ENCODE measurements at places on chromosomes 16 and 17.

DNA sequence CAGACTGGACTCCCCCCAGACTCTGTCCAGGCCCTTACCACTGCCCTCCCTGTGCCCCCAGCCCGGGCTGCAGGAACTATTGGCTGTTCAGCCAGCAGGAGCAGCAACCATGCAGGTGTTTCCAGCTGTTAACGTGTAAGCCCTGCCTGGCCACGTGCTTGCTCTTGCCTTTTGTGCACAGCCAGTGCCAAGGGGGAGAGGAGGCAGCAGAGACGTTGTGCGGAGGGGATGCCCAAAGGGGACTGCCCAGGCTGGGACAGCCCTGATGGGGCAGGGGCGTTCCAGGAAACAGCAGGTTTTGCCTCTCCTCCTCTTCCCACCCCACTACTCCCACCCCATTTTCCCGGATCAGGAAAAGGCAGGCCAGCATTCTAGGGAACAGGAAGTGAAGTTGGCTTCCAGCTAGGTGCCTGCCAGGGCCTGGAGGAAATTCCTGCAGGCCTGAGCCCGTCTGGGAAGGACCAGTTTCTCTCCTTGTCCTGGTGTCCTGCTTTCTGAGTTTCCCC lies 16.7 kb upstream of the LASP1NB start:
- no peak for DNase-seq

GRCh38 chr17:337866-338265 lies 14.7 kb downstream of the RPH3AL start:
- DNase-seq = no peak

GRCh38 chr17:50260501-50260911 lies 13.8 kb upstream of the TMEM92 start:
- DNase-seq = no peak

DNA sequence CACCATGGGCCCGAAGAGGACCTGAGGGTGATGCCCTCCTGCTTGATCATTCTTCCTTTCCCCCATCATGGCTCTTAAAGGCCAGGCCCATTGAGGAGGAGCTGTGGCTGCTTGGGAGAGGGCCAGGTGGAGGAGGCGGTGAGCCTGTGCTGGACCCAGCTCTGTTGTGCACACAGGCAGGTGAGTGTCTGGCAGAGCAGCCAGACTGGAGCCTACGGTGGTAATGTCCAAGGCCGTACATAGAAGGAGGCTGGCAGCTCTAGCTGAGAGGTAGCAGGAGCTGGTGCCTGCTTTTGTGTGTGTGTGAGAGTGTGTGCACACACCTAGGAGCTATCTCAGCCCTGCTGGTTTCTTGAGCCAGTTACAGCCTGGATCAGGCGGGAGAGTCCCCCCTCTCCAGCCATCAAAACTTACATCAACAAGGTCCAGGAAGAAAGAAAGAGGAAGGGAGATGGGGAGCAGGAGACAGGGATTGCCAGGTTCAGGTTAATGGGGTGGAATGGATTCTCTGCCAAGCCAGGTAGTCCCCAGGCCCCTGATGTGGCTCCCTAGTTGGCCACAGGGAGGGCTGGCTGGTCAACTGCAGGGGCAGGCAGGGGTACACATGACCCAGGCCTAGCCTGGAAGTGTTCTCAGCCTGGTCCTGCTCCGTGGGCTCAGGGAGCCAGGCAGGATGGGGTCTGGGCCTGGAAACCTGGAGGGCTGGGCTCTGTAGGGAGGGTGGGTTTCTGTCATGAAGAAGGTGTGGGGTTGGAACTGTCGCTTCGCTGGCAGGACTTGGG lies 107.1 kb downstream of the RAP1GAP2 start:
- DNase-seq = no peak

DNA sequence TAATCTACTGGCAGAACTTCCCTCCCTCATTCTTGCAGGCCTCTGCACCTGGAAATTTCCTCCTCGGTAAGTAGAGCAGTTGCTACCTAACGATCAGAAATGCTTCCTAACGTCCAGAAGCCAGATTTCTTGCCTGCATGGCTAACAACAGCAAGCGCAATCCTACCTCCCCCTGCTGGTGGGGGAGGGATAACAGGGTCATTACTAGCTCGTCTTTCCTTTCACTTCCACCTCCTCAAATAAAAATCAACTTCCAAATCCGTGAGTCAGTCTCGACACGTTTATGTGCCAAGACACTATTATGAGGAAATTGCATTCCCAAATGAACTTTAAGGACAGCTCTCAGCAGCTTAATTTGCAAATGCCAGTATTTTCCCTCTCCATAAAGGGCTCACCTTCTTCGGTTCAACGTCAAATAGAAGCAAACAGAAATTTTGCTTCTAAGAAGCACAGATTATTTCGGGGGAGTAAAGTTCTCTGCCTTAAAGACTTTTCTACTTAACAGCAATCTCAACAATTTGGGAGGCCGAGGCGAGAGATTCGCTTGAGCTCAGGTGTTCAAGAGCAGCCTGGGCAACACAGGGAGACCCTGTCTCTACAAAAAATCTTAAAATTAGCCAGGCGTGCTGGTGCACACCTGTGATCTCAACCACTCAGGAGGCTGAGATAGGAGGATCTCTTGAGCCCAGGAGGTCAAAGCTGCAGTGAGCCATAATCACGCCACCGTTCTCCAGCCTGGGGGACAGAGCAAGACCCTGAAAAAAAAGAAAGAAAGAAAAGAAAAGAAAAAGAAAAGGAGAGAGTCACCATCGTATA lies 188.6 kb upstream of the PSMD7 start:
- DNase-seq = peak; percentile 22

- no peak for DNase-seq
Observed at GRCh38 chr16:69633375-69633774, 67.6 kb downstream of the NFAT5 start.

- no peak for DNase-seq
Observed at GRCh38 chr17:7462474-7463371, 16.7 kb downstream of the ZBTB4 start.

GRCh38 chr16:86092586-86093480 lies 193.9 kb downstream of the IRF8 start:
- DNase-seq = no peak

DNA sequence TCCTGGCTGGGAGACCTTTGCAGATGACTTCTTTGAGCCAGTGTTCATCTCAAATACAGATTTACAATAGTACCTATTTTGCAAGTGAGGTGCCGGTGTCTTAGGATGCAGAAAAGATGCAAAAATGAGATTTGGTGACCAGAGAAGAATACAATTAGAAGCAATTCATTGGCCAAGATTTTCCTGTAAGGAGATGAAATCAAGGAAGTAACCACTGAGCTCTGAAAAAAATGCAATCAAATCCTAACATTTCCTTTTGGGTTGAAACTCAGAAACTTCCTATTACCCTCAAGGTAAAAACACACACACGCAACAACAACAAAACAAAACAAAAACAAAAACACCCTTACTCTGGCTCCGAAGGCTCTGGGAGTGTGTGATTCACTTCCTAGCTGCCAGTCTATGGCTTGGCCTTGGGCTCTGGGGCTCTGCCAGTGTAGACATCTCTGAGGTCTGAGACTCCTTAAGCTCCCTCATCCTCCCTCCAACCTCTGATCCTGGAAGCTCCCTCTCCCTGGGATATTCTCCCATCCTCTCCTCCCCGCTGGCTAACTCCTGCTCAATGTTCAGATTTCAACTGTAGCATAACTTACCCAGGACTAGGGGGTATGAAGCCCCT lies 16.8 kb upstream of the MT4 start:
- no peak for DNase-seq

- DNase-seq = no peak
Observed at GRCh38 chr17:43020030-43020621, 2.1 kb downstream of the VAT1 start.

- no peak for DNase-seq
Observed at GRCh38 chr16:70685061-70685937, 554 bp downstream of the MTSS2 start.

DNA sequence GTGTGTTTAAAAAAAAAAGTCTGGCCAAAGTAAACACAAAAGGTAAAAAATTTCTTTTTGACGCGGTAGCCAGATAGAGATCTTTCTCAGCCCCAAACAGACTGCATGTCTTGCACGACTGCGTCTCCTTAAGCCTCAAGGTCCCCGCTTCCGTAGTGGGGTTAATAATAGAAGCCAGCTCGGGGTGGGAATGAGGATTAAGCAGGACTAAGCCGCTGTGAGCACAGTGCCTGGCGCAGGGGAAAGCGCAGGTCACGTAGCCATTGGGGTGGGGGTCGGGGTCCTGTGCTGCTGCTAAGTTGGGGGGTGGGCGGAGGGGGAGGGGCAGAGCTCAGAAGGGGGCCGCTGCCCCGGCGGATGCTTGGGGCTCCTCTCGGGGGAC lies 521 bp downstream of the GGA2 start:
- no peak for DNase-seq

DNA sequence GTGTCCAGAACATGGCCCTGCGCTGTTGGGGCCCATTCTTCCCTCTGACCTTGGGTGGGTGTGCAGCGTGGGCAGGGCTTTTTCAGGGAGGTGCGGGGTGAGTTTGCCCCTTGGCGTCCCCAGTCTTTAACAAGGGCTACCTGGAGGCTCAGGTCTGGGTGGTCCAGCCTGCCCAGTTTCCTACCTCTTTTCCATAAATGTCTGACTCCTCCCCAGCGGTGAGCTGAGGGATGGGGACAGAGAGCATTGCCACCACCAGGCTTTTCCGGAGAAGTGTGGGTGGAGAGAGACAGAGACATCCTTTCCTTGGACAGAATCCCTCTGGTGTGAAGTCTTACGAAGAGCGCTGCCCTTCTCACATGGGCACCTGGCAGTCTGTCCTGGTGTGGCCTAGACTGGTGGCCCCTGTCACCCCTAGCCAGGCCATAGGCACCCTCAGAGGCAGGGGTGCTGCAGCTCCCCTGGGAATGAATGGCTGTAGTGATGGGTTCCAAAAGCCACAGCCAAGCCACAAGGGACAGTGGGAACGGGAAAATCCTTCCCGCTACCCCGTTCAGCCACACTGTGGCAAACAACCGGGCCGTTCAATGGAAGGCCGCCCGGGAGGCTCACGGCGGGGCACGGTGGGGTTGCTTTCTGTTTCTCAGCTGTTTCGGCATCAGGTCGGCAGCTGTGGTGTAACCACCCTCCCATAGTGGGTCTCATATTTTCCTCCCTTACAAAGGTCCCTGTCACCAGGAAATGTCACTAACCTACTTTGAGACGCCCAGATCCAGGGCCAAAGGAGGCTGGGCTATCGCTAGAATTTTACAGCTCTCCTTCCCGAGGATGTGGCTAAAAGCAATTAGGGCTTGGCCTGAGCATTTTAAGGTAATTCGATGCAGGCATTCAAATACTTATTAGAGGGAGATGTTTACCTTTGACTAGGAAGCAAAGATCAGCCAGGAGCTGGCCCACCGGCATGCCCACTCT lies 61.9 kb upstream of the GSE1 start:
- DNase-seq = no peak

DNA sequence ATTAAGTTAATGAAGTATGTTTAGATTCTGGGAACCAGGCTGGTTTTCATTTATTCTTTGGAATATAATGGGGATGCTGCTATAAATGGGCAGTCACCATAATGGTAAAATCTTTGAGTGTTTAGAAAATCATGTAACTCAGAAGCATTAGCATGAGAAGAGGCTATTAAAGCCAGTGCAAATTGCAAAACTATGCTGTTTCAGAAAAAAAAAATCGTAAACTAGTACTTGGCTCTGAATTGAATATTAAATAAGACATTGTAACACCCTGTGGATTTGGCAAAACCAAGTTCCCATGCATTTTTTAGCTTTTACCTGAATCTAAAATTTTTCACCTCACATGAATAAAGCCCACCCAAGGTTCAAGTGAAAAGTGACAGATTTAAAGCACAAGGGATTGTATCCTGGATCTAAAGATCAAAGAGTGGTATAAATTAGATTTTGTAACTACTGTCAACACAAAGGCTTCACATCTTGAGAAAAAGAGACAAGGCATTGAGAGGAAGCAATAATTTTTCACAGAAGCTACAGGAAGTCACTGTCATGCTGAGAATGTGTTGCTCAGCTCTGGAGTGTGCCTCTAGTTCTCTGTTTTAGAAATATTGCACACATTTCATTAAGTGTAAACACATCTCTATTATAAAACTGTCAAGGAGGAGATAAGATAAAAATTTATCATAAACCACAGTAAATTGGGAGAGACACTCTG lies 142.2 kb downstream of the ABCA8 start:
- no peak for DNase-seq

DNA sequence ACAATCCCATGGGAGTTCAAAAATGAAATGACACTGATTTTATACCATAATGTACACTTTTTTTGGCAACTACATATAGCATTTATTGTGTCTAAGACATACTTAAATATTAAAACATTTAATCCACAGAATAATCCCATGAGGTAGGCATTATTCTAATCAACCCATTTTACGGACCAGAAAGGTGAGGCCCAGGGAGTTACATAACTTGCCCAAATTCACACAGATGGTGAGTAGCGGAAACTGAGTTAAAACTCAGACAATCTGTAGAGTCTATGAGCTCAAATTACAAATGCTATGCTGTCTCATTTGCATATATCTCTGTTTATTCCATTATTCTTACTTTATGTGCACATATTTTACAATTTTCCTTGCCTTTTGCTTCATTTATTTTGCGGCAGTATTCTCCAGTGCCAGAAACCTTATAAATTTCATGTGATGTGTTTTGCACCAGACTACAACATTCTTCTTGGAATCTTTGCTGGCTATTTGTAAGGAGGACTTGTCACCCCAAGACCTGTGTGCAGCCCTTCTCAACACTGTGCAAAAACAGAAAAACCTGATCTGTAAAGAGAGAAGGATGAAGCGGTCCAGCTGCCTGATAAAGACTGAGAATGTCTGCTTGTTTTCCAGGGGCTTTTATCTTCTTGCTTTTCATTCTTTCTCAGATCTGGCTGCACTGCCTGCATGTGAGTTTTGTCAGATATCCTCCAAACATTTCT lies 2.3 kb upstream of the ABCA9 start:
- DNase-seq = no peak

DNA sequence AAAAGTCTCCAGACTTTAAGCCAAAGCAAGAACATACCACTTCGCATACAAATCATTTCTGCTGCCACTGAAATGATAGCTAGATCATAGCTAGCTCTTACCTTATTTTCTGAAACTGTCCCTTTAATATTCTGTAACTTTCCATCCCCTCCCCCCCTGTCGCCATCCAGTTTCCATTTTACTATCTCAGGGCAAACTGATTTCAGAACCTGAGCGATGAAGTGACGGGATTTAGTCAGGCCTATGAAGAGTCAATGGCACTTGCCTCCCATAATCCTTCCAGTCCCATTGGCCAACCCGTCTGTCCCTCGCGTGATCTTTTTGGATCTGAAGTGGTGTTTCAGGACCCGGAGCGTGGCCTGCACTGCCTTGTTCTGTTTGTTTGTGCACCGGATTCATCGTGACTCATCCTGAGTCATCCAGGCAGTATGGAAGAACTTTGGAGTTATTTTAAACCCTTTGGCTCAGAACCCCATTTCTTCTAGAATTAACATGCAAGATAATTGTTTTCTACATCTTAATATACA lies 199.8 kb upstream of the CHMP6 start:
- DNase-seq = peak; percentile 67

- no peak for DNase-seq
Observed at GRCh38 chr17:76674600-76674999, 31.0 kb upstream of the ST6GALNAC1 start.

- no peak for DNase-seq
Observed at GRCh38 chr17:36468903-36469635, 17.4 kb upstream of the ZNHIT3 start.
